ENCODE measurements at places on chromosomes 6 and 20.

DNA sequence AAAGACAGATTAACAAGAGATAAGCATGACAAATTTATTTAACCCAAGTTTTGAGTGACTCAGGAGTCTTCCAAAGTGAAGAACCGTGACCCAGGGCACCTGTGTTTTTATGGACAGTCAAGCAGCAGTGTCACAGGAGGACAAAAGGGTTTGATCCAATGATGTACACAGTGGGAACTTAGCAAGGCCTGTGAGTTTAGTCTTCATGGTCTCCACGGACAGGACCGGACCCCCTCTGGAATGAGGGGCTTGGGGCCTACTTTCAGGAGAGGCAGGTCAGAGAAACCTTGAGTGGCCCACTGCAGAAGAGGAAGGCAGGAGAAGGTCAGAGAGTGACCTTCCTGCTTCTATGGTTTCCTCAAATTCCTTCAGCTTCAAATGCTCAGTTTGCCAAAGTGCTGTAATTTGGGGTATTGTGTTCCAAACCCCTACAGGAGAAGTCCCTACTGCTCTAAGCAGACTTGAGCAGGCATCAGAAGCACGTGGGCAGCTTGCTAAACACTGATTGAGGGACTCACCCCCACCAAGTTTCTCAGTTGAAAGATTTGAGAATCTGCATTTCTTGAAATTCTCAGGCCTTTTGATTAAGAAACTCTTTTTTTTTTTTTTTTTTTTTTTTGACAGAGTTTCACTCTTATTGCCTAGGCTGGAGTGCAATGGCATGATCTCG is 26.4 kb upstream of the ZMYND8 start:
- DNase-seq: peak; percentile 78

DNA sequence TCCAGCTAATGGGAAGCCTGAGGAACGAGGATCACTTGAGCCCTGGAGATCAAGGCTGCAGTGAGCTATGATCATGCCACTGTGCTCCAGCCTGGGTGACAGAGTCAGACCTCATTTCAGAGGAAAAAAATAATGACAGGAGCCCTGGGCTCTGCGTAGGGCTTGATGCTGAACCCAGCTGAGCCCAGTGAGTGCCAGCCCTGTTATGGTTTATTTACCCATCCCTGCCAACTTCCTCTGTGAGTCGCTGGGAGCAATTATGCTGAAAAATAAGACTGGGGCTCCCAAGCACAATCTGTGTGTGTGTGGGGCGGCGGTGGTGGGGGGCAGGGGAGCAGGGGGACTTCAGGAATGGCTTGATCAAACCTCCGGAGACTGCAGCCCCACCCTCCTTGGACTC is 75.9 kb upstream of the PMEPA1 start:
- DNase-seq: no peak

GRCh38 chr6:89581689-89582088 is 56.9 kb downstream of the LYRM2 start:
- DNase-seq: no peak

DNA sequence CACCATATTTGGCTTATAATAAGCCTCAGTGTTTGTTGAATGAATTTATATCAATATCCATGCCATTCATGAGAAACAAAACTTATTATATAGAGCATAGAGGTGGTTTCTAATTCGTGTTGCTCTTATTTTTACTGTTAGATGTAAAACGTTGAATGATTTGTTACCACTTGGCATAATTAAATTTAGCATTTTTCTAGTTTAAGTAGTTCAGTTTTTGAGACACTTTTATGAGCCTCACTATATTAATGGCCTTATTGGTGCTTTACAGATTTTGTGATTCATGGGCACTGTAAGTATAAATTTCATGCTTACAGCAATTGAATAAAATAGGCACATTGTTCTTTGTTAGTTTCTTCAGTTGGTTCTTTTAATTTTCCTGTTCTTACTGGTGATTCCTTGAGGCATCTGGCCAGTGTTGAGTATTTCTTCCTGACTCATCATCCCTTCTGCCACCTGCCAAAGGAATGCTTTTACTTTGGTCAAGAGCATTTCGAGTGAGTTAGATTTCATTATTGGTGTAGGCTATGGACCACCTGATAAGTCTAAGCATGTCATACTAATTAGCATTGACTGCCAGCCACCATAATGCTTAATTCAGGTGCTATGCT is 34.8 kb downstream of the CDKAL1 start:
- DNase-seq: no peak

- no peak for DNase-seq
Observed at GRCh38 chr20:45905505-45906079, 6.4 kb downstream of the PLTP start.

DNA sequence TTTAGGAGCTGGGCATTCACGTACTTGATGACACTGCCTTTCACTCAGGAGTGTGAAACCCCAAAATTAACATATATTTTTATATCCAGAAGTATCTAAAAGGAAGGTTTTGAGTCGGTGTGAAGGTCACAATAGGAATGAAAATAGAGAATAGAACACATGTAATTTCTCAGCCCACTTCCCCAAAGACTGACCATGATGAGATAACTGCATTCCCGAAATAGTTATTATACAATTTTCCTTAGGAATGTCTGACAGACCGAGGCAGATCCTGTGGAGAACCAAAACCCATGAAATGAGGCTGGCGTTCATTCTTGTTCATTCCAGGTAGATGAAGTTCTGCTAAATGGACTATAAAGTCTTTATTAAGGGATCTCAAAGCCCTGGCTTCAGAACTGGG is 10.3 kb downstream of the NSFL1C start:
- DNase-seq: no peak

DNA sequence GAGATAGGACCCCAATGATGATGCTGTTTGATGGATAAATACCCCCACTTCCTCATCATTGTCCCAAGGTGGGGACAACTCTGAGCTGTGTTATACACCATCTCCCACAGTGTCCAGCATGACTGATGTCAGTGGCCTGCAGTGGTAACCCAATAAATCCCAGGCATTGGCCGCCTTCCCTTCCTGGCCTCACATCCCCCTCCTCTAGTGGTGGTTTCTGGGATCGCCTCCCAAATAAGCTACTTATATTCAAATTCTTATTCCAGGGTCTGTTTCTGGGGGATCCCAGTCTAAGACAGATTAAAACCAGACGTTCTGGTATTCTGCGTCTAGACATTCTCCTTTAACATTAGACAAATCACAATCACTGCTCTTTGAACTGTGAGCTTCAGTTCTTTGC is 90.6 kb downstream of the SCP2D1 start:
- DNase-seq: no peak

GRCh38 chr6:15879371-15880261 is 216.8 kb upstream of the DTNBP1 start:
- no peak for DNase-seq

- no peak for DNase-seq
Observed at GRCh38 chr6:37171201-37171969, 1.4 kb downstream of the PIM1 start.

- no peak for DNase-seq
Observed at GRCh38 chr6:45630314-45630713, 252.6 kb upstream of the SUPT3H start.

GRCh38 chr6:155352811-155353210 is 38.5 kb upstream of the TFB1M start:
- DNase-seq: no peak

DNA sequence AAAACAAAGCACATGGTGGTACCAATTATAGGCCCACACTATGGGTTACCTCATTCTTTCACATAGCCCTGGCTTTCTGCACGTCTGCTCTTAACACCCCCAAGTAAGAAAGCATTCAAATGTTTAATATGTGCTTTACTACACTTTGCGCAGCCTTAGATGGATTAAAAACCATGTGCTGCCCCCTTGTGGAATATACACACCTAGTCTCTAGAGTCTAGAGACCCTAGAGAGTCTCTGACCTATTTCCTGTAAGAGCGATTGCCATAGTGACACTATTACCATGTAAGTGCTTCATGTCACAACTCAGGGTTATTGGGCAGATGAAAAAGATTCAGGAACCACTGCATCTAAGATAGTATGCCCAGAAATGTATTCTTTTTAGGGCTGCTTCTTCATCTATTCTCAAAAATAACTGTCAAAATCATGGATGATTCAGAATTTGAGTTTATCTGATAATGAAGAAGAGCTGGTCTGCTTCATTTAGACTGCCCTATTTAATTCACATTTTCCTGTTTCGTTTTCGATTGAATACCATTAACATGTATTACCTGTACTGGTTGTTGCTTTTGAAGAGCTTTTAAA is 186.3 kb downstream of the ADGB start:
- DNase-seq: peak; percentile 56

DNA sequence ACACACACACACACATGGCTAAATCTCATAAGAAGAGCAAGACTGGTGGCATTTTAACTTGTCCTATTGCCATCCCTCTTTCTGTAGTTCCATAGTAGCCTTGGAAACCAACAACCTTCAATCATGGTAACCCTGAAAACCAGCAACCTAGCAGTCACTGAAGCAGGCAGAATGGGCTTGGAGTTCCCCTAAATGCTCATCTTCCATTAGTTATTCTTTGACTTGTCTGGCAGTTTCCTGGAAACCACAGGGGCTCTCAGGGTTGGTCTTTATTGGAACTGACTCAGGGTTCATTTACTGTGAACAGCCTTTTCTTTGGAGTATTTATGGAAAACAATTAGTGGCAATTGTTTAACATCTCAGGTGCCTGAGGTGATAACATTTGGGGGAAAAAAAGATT is 19.4 kb upstream of the BRPF3 start:
- no peak for DNase-seq

GRCh38 chr6:25239498-25239897 is 39.7 kb upstream of the CARMIL1 start:
- DNase-seq: no peak

DNA sequence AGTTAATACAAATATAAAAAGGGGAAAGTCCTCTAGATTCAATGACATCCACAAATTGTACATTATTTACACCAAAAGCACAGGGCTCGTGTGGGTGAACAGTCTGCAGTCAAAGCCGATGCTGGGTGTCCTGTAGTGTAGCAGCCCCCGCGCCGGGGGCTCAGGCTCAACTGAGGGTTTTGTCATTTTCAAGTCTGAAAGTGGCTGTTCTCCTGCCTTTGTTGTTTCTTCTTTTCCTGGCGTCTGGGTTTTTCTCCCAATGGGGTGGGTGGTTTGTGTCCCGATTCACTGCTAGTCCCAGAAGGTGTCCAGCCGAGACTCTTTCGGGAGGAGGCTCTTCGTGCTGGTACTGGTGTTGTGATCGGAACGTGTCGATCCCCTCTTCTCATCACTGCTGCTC is 146.0 kb downstream of the ZMYND8 start:
- DNase-seq: no peak

DNA sequence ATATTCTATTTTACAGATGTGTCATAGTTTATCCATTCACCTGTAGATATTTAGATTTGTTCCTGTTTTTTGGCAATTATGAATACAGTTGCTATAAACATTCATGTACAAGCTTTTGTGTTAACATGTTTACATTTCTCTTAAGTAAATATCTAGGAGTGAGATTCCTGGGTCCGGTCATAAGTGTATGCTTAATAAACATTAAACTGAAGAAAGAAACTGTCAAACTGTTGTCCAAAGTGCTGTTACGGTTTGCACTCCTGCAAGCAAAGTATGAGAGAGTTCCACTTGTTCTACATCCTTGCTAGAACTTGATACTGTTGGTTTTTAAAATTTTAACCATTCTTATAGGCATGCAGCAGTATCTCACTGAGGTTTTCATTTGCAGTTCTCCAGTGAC is 138.6 kb downstream of the RALGAPA2 start:
- DNase-seq: no peak

GRCh38 chr6:164185471-164185871 is 771.0 kb downstream of the QKI start:
- no peak for DNase-seq

DNA sequence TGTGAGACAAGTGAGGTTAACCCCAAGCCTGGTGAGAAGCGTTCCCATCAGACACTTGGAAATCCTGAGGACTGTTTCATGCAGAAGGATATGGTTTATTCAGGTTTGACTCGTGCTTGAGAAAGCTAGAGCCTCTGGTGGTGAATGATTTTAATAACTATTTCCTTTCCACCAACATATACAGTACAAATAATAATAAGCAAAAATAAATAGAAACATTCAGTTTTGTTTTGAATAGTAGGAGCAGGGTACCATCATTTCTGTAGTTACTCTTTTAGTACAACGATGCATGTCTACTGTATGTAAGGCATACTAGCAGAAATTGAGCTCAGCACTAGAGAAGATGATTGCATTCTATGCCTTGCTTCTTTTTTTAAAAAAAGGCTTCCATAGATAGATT is 33.5 kb downstream of the PLG start:
- DNase-seq: no peak
